ENCODE measurements at places on chromosomes 5 and 9. TPM values are rescaled to one million over a fixed set of nuclear protein-coding genes. Genes with fewer than 3 reads are reported as not detected.

GRCh38 chr5:73668017-73668416 is 42.0 kb downstream of the ARHGEF28 start:
- DNase-seq, result no peak

Gene ZNF883
- 4.1 TPM for total RNA-seq

Gene SGCD
- 0.05 TPM for total RNA-seq

DNA sequence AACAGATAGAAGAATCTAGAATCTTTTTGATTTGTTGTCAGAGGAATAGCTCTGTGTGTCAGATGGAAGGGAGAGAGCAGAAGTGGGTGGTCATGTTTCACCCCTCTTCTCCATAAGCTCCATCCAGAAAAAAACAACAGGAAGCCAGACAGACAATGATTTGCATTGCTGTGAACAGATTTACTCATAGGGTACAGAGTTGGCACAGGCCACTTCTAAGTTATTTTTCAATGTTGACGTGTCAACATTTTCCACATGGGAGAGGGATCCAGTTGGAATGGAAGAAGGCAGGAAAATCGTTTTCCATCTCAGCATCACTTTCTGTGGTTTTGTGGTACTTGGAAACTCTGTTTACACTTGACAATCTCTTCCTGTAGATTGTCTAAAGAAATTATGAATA is 86.7 kb downstream of the INSYN2B start:
- no peak for DNase-seq

- no peak for DNase-seq
Measured at GRCh38 chr5:104267320-104268015, 704.9 kb upstream of the NUDT12 start.

DNA sequence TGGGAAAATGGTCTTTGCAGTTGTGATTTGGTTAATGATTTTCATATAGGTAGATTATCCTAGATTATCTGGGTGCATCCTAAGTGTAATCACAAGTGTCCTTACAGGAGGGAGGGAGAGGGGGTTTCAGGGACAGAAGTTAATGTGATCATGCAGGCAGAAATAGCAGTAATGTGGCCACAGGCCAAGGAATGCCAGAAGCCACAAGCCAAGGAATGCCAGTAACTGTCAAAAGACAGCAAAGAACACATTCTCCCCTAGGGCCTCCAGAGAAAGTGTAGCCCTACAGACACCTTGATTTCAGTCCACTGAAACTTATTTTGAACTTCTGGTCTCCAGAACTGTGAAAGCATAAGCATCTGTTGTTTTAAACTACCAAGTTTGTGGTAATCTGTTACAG is 2074.5 kb downstream of the MAT2B start:
- DNase-seq, result no peak

DNA sequence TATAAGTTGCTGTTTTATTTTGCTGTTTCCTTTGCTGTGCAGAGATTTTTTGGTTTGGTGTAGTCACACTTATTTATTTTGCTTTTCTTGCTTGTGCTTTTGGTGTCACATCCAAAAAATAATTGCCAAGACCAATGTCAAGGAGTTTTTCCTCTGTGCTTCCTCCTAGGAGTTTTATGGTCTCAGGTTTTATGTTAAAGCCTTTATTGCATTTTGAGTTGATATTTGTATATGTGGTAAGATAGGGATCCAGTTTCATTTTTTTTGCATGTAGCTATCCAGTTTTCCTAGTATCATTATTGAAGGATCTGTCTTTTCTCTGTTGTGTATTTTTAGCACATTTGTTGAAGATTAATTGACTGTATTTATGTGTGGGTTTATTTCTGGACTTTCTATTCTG is 210.6 kb downstream of the ARHGEF28 start:
- no peak for DNase-seq

Gene OR1Q1
- not detected for total RNA-seq

Gene PGM5
- total RNA-seq, result 1.4 TPM

DNA sequence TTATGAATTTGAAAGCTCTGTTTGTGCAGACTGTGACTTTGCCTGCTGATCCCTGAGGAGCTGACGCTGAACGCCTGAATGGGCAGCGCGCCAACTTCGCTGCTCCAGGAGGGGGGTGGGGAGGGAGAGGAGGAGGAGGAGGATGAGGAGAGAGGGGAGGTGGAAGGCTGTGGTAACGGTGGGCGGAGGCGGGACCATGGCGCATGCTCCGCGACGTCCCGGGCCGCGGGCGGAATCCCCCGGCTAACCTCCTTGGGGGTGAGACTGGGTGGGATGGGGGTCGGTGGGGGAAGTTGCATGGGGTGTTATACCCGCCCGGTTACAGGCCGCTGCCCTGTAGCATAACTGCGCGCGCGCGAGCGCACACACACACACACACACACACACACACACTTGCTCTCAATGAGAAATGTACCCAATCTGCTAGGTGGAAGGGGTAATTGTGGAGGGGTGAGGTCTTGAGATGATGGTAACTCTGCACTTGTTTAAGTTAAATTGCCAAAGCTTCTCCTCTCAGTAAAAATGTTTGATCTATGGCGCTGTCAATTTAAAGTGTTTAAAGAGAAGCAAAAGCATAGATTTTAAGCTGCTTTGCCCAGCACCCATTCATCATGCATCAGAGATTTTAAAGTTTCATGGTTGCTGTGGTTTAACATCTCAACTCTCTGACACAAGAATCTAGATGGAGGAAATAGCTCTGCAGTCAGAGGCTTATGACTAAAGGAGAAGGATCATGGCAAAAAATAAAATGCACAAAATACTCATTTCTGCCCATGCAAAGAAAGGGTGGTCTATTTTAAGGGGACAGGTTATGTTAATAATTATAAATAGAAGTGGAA is 76.6 kb upstream of the TBCA start:
- no peak for DNase-seq

DNA sequence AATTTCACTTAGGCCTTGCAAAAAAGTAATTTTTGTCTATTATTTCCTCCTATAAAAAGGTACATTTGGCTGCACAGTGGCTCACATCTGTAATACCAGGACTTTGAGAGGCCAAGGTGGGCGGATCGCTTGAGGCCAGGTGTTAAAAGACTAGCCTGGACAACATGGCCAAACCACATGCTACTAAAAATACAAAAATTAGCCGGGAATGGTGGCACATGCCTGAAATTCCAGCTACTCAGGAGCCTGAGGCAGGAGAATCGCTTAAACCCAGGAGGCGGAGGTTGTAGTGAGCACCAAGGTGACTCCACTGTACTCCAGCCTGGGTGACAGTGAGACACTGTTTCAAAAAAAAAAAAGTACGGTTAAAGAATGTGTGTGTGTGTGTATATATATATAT is 15.7 kb downstream of the NUP155 start:
- DNase-seq, result no peak

Gene RNF14
- total RNA-seq, result 49.8 TPM

DNA sequence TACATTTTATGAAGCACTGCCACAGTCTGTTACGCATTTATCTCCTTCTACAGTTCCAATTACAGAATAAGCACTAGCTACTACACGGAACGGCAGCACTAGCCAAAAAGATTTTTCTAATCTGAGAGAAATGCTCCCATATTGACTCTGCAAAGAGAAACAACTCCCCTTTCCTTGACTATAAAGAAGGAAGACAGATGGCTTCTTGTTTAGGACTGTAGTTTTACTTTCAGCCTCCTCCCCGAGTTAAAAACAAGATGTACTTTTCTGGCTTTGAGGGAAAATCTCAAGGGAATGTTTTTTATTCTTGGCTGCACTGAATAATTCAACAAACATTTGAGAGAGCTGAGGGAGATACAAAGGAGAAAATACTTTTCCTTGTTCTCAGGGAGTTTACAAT is 1.9 kb upstream of the SLC44A1 start:
- no peak for DNase-seq

- no peak for DNase-seq
Measured at GRCh38 chr5:52998552-52999313, 9.6 kb downstream of the ITGA2 start.

Gene IFNB1
- total RNA-seq, result not detected

DNA sequence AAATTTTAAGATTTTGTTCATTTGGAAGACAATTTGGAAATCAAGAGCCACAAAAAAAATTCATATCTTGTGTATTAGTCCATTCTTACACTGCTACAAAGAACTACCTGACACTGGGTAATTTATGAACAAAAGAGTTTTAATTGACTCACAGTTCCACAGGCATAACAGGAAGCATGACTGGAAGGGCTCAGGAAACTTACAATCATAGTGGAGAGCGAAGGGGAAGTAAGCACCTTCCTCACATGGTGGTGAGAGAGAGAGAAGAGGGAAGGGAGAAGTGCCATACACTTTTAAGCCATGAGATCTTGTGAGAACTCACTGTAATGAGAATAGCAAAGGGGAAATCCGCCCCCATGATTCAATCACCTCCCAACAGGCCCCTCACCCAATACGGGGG is 274.4 kb downstream of the KCNN2 start:
- no peak for DNase-seq

Gene NELFB
- 48.5 TPM for total RNA-seq

Gene SLC34A1
- not detected for total RNA-seq

Gene ADAMTS2
- total RNA-seq, result 0.68 TPM

Gene INSL4
- total RNA-seq, result not detected

- DNase-seq, result peak; percentile 63
Measured at GRCh38 chr5:54558362-54558761, 40.8 kb downstream of the SNX18 start.

Gene SLC36A3
- not detected for total RNA-seq

- DNase-seq, result no peak
Measured at GRCh38 chr5:158602981-158603380, 496.7 kb downstream of the EBF1 start.

Gene ACSL6
- not detected for total RNA-seq

DNA sequence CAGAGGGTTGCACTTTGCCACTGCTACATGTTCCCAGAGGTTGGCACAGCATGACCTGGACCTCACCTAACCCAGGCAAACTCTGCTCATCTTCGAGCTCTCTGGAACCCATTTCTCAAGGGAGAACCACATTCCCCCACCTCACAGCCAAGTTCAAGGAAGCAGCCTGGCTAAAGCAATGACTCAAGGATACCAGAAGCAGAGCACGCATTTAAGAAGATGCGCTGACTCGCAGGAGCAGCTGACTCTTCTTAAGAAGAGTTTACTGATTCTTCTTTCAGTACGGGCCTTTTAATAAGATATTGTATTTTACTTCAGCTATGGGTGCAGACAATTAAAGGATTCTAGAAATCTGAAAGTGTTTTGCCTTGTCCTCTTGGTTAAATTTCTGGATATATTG is 4.1 kb upstream of the SEMA5A start:
- no peak for DNase-seq

Gene TGFBI
- total RNA-seq, result 125 TPM

Gene C9
- total RNA-seq, result 0.44 TPM

Gene IQGAP2
- 3.6 TPM for total RNA-seq

DNA sequence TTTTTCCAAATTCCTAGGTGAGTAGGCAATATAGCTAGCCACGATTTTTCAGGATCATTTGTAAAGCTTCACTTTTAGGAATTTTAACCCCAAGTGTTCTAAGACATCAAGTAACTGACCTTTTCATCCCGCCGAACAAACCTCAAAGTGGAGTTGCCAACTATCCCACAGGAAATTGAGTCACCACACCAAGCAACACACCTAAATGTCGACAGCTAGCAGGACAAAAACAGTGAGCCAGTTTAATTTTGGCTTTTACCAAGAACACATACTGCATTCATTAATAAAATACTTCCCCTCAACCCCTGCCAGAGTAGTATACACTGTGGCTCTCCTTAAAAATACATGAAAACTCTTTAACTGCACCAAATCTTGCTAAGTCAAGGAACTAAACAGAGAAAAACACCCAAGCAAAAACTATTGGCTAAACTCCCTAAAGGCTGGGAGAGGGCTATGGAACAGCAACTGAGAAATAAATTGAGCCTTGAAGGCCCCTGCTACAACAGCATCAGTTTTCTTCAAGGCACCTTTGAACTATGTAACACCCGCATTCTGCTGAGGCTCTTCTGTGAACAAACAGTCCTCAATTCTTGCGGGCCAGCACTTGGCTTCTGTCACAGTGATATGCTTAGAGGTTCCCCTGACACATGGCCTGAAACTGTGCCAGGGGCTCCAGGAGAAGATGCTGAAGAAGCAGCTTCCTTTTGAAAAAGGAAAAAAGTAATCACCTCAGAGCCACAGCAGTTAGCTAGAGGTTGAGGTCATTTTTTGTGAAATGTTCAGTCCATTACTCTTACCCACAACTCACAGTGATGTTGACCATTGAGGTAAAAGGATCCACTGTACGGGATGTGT is 459.6 kb downstream of the RAB3C start:
- no peak for DNase-seq

GRCh38 chr5:72065751-72066255 is 41.5 kb upstream of the MAP1B start:
- no peak for DNase-seq
